H4 (cell line): ENCODE measurements at places on chromosomes 5 and 9.

GRCh38 chr9:134040781-134041648 is 15.7 kb downstream of the BRD3OS start:
- DNase-seq: no peak

GRCh38 chr9:82532504-82533180 is 530.3 kb downstream of the RASEF start:
- DNase-seq: peak; percentile 48

DNA sequence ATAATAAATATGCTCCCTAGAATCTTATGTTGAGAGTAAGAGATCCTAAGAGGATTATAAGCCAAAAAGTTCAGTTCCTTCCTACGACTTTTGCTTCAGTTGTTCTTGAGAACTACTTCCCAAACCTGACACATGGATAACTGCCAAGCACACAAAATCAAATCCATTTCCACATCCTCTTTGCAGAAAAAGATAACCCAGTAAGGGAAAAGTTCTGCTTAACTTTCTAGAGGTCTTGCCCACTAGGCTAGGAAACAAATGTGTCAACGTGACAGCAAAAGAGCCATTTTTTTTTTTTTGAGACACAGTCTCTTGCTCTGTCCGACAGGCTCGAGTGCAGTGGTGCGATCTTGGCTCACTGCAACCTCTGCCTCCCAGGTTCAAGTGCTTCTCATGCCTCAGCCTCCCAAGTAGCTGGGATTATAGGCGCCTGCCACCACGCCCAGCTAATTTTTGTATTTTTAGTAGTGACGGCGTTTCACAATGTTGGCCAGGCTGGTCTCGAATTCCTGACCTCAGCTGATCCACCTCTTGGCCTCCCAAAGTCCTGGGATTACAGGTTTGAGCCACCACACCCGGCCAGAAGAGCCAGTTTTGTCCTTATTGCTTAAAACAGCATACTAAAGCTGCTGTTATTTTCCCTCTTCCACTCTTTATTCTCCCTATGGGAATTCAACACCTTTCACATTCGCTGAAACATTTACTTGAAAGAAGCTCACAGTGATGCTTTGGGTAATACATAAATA is 24.2 kb downstream of the CSNK1A1 start:
- no peak for DNase-seq

DNA sequence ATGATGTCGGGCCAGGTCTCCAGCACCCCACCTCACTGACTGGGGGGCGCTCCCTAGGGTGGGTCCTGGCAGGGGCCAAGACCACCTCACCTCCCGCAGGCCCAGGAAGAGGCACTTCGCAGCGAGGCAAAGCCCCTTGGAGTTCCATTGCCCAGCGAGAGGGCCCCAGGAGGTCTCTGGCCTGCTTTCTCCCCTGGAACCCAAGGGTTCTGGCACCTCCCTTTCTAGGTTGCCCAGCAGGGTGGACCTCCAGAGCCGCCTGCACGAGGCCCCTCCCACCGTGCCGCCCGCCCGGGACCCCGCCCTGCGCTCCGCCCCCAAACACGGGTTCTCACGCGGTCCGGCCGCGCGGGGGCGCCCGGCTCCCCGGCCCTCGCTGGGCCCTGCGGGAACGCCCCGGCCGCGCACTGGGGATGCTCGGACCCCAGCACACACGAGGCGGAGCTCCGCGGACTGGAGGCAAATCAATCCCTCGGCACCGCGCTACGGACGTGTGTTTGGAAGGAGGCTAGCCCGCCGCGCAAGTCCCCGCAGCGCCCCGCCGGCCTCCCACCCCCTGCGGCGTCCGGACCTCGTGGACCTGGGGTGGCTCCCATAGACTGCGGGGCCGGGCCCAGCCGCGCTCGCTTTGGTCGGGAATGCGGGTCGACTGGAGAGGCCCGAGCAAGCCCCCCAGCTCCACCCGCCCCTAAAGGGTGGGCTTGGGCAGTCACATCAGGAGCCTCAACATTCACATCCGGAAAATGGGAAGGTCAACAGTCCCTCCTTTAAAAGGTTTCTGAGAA is 99.5 kb upstream of the LMX1B start:
- no peak for DNase-seq

DNA sequence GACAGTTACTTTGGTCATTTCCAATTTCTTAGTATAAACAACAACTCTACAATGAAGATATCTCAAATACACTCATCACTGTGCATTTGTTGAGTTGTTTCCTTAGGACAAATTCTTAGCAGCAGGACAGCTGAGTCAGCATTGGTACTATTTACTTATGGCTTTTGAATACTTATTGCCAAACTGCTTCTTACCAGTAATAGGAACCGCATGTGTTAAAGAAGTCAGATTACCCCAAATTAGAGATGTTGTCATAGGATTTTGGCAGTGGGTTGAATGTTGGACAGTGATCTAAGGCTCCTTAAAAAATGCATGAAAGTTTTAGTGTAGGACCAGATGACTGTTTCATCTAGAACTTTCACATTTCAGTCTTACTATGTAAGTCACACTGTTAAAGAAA is 280.1 kb upstream of the DMRT1 start:
- DNase-seq: peak; percentile 3
